ENCODE measurements at places on chromosomes 4 and X.

- no peak for DNase-seq
Measured at GRCh38 chr4:177315767-177316464, 6.2 kb downstream of the NEIL3 start.

GRCh38 chr4:38577462-38577861 lies 86.5 kb upstream of the KLF3 start:
- DNase-seq: no peak

GRCh38 chrX:69067841-69068240 lies 97.4 kb downstream of the PJA1 start:
- DNase-seq: no peak

DNA sequence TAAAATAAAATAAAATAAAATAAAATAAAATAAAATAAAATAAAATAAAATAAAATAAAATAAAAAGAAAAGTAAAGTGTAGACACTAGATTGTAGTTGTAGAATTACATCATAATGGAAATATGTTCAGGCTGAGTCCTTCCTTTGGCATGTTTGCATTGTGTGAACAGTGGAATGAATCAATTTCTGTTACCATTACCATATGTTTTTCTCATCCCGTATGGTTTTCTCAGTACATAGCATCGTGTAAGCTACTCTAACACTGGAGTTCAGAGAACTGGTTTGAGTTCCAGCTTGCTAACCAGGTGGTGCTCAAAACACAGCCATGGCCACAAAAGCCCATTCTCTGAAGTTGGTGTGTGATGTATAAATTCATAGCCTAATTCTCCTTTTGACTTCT lies 45.9 kb downstream of the USP11 start:
- DNase-seq: peak; percentile 5

GRCh38 chrX:19487520-19488200 lies 27.6 kb downstream of the MAP3K15 start:
- DNase-seq: no peak

- no peak for DNase-seq
Measured at GRCh38 chr4:140115140-140115539, 38.8 kb downstream of the MAML3 start.

GRCh38 chr4:20681271-20681670 lies 19.0 kb upstream of the PACRGL start:
- no peak for DNase-seq

DNA sequence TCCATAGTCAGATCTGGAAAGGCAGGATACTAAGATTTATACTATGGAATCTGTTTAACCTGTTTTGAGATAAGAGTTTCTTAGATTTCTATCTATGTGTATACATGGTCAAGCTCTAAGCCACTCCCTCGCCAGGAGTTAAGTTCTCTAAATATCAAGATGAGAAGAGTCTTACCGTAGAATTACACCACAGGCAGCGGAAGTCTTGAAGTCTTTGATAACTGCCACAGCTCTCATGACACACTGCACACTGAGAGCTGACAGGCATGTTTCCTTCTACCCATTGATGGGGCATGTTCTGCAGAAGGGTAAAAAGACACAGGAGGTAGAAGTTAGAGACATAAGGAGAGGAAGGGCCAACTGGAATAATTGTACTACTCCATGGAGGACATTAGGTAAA lies 67.7 kb downstream of the DGKK start:
- DNase-seq: no peak

- peak; percentile 65 for DNase-seq
Measured at GRCh38 chr4:143406523-143406922, 69.8 kb downstream of the GAB1 start.
